ENCODE measurements at places on chromosomes 2 and 18.

DNA sequence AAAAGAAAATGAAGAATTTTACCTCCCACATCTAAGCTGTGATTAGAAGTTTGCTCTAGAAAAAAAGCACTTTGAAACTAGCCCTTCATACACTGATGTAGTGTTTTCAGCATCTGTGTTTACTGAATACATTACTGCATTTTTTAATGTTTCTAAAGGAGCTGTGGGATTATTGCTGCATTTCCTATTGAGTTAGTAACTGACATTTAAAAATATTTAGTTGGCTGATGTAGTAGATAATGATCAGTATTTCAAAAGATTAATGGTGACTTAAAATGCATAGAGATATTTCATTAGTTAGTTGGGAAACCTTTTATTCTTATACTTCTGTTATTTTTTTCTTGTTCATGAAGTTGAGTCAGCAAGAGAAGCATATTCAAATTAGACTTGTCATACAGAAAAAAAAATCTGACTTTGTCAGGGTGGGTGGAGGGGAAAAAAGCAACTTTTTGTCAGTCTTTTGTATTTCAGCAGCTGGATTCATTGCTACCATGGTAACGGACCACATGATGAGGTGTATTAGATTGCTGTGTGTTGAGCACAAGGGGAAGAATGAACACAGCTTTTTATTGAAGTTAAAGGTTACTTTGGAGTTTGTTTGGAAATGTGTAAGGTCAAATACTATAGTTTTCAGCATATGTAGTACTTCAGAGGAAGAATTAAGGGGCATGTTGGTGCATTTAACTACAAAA is at the start of gene DTNA:
Gene DTNA (plus strand): TSS at position 549 of the 692 bp plus-strand sequence. CDS start 45,679 bp downstream, outside the sequence.
- DNase-seq = peak; percentile 94

DNA sequence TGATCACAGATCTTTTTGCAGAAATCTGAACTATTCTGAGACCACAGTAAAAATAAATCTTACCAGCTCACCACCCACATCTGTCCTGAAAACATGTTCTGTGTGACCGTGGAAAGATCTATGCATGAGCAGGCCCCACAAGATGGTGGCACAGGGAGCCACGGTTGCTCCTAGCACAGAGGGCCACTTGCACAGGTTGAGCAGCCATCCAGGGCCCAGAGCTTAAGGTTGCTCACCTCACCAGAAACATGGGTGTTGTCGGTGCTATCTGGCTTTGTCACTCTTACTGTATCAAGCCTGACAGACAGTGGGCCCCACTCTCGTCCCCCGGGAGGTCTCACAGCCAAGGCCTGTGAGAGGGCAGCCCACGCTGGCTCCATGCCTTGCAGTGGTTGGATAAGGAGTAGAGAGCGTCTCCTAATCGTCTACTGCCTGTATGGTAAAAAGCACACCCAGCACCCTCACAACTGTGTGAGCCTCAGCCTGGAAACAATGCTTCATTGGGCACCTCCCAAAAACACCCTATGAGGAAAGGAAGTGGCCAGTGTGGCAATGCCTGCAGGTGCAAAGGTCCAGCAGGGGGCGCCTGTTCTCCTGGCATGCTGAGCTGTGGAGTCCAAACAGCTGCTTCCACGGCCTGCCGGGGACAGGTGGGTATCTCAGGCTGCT is 19.6 kb downstream of the TUBB6 start:
- DNase-seq = peak; percentile 74

GRCh38 chr2:170206246-170206645 is 28.3 kb downstream of the MYO3B start:
- DNase-seq = no peak

GRCh38 chr18:73663581-73663980 is 484.1 kb downstream of the FBXO15 start:
- no peak for DNase-seq

GRCh38 chr2:44107086-44107740 is 61.5 kb upstream of the PPM1B start:
- DNase-seq = no peak

DNA sequence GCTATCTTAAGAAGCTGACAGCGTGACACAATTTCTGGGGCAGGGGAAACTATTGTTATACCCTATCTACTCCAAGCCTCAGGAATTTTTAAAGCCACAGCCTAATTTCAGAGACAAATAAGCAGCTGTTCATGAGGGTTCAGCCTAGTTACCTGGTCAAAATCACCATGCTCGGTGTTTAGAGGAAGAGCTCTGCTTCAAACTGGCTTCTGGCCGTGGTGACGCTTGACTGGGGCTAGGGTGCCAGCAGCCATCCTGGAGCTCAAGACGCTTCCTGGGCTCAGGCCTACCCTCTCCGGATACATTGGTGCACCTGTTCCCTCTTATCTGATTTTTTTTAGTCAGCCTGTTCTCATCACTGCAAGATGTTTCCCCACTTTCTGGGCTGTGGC is 41.7 kb downstream of the FRZB start:
- no peak for DNase-seq

GRCh38 chr2:74764429-74765272 is 69.3 kb upstream of the HK2 start:
- DNase-seq = peak; percentile 96

- no peak for DNase-seq
Measured at GRCh38 chr2:196711625-196712024, 72.1 kb downstream of the CCDC150 start.

GRCh38 chr18:75291460-75291859 is 80.9 kb downstream of the TSHZ1 start:
- no peak for DNase-seq

GRCh38 chr2:122079844-122080243 is 324.4 kb downstream of the TSN start:
- DNase-seq = no peak

DNA sequence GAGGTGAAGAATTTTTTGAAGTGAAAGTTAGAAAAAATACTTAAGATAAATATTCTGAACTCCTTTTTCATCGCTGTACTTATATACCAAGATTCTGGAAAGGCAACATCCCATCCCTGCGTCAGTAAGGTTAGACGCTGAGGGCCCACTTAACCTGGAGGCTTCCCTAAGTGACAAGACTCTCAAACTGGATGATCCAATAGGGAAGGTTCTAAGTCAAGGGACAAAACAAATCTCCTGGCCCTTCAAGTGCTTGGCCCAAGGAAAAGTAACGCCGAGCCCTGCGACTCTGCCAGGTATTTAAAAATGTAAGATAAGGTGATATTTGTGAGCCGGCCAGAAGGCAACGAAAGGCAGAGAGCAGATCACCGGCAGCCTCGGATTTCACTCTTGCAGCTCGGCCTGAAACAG is 1.3 kb downstream of the STK39 start:
- peak; percentile 26 for DNase-seq

DNA sequence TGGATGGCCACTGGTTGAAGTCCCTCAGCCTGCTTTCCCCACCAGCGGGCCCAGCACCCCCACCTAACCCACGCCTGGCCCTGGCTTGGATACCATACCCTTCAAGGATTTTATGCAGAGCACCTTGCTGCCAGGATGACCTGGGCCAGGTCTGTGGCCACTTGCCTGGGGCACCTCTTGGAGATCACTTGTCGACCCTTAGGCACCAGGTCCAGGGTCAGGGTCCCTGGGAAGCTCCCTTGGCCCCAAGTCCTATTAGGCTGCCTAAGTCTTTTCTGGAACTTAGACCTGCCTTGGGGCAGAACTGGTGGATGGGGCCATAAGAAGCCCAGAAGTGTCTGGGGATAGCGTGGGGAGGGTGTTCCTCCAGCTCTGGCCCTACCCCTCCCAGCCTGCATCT is 39.1 kb downstream of the FOSL2 start:
- no peak for DNase-seq

DNA sequence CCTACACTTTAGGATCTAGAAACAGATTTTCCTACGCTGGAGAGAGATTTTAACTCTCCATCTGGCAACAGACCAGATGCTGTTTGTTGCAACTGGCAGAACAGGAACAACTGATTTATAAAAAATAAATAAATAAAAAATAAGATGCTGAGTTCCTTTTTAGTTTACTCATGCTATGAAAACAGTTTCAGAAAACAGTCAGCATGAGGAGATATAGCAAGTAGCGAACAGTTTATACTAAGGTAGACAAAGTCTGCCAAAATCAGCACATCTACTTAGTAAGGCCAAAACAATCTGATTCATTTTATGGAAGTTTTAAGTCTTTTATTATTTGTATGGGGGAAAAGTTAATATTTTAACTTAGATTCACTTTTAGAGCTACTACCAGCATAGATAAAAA is 974.0 kb upstream of the CNTNAP5 start:
- no peak for DNase-seq

- no peak for DNase-seq
Measured at GRCh38 chr2:170665743-170666142, 49.4 kb upstream of the SP5 start.

GRCh38 chr2:30622452-30622851 is 175.4 kb downstream of the LCLAT1 start:
- no peak for DNase-seq

GRCh38 chr2:30113617-30114293 is 33.1 kb upstream of the YPEL5 start:
- peak; percentile 90 for DNase-seq

DNA sequence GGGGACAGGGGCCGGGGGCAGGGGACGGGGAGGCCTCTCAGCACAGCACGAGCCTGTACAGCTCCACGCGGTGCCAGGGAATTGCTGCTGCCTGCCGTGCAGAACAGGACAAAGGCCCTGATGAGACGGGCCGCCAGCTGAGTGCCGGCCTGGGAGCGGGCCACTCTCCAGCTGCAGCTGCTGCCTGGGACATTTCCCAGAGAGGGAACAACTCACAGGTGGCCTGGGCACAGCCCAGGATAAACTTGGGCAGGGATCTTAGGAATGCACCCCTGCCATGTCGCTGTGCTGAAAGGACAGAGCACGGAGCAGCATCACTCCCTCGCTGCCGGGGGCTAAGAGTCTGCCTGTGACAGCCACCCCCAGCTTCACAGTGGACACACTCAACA is 38.8 kb downstream of the CENPO start:
- no peak for DNase-seq

DNA sequence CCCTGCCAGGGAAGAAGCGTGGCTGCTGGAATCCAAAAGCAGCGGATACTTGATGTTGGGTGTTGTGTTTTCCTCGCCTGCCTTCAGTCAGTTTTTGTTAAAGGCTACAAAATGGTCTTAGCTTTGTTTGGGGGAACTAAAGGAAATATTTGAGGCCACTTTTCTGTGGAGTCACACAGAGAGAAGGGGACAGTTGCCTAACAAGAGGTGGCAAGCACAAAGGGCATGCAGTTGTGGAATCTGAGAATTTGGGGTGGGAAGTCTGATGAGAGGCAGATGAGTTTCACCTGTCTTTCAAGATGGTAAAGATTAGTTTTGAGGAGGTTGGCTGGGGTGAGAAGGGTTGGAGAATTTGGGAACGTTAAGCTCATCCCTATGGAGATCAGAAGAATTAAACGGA is 2.9 kb downstream of the MALT1 start:
- no peak for DNase-seq

DNA sequence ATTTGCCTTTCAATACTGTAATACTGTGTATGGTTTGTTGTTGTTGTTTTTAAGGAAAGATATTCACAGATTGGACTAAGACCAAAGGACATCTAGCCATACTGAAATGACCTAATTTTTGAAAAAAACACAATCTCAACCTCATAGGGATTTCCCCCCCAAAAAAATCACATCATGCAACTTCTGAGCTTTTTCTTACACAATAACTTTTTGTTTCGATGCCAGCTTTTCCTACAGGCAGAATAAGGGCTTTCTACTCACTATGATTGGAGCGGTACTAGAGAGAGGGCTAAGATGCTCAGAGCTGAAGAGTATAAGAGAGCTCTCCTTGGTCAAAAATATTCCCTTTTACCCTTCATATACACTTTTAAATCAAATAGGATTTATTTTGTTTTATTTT is 32.4 kb upstream of the SLC3A1 start:
- DNase-seq = no peak

- no peak for DNase-seq
Measured at GRCh38 chr2:12109363-12110017, 363.1 kb downstream of the LPIN1 start.

GRCh38 chr18:12849548-12849947 is 34.5 kb downstream of the PTPN2 start:
- DNase-seq = no peak

DNA sequence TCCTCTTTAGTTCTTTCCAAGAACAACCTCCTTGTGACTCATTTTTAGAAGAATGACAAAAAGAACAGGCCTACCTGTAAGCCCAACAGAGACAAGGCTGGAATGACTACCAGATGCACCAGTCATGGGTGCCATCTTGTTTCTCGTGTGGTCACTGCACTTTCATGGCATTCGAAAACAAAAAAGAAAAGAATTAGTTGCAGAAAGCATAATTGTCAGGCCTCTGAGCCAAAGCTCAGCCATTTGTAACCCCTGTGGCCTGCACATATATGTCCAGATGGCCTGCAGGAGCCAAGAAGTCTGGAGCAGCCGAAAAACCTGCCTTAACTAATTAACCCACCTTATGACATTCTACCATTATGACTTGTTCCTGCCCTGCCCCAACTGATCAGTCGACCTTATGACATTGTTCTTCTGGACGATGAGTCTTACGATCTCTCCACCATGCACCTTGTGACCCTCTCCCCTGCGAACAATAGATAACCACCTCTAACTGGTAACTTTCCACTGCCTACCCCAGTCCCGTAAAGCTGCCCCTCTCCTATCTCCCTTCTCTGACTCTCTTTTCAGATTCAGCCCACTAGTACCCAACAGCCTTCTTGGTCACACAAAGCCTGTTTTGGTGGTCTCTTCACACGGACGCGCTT is 13.9 kb upstream of the BUB1 start:
- no peak for DNase-seq

GRCh38 chr18:27824841-27825681 is 351.9 kb downstream of the CDH2 start:
- DNase-seq = no peak

- DNase-seq = no peak
Measured at GRCh38 chr18:23883277-23883790, 131.2 kb upstream of the TTC39C start.

DNA sequence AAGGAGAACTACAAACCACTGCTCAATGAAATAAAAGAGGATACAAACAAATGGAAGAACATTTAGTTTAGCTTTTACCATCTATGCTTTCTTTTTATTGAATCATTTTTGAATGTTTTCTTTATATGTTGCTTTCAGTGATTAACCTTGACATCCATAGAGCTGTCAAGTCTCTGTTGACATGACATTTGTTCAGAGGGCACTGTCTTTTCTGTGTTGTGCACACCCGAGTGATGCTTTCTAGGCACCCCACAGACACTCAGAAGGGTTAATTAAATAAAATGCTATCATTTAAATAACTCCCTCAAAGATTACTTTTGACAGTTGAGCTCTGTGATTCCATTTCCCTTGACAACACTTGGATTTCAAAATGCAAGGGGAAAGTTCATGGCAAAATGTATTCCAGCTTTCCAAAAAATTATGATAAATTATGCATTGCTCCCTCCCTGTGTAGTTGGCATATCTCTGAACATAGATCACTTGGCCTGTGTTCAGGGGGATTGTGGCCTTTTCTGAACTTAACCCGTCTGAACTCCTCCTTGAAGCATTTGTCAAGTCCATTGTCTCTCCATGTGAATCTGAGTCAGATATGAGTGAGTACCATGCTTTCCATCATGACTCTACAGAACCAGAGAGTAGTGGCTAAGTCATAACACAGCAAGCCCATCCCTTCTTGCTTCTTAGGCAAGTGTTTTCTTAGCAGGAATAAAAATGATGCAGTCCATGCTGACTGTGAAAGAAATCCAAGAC is 372.6 kb downstream of the RPRM start:
- no peak for DNase-seq

Data from mesenchymal stem cell (in vitro differentiated cells and primary cell).